ENCODE measurements at places on chromosomes 5 and 9. TPM values are rescaled to one million over a fixed set of nuclear protein-coding genes. Genes with fewer than 3 reads are reported as not detected.

Gene CD72
- 0.72 TPM for total RNA-seq

Gene COL5A1
- 5.7 TPM for total RNA-seq

DNA sequence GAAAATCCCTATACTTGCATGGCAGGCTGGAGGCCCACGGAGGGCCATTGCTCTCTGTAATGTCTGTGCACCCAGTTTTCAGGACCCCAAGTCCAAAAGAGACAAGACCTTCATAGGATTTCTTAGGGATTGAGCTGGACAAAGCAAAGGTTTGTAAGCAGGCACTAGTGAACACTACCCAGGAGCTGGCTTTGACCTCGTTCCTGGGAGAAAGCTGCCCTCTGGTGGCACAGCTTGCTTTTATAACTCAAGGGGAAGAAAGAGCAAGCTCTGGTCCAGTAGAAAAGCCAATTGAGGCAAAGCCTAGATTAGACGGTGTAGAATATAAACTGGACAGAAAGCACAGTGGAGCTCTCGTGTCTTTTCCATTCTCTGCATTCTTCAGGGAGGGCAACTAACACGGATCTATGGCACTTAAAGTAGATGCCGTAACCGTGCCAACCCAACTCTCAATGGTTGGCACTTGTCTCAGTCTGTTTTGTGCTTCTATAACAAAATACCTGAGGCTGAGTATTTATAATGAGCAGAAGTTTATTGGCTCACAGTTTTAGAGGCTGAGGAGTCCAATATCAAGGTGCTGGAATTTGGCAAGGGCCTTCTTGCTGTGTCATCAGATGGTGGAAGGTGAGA lies 7.9 kb downstream of the GABRP start:
- no peaks in the 10 kb centered on the region for H3K4me1 ChIP-seq
- no peak overlapping the region for H3K4me3 ChIP-seq
- H3K36me3 ChIP-seq, result no peaks in the 10 kb centered on the region
- H3K27ac ChIP-seq, result no peak overlapping the region
- DNase-seq, result no peak

DNA sequence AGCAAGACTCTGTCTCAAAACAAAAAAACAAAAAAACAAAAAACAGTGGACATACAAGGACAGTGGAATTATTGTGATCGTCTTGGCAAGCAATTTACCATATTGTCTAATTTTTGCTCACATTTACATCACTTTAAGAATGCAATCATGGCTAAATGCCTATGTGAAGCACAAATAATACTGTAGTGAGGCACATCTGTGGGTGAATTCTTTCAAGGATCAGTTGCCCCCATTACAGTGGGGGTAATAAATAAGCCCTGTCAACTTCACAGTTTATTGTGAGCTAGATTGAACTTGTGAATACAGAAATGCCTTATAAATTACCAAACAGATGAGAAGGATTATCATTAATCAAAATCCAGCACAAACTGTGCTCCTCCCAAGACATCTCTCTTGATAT lies 150.2 kb upstream of the PAPPA start:
- H3K27me3 ChIP-seq, result no peaks in the 10 kb centered on the region
- H3K27ac ChIP-seq, result no peak overlapping the region
- no peaks in the 10 kb centered on the region for H3K36me3 ChIP-seq
- H3K4me1 ChIP-seq, result no peaks in the 10 kb centered on the region
- no peak overlapping the region for H3K4me3 ChIP-seq
- DNase-seq, result no peak

GRCh38 chr5:91219803-91220371 lies 163.2 kb downstream of the ARRDC3 start:
- no peaks in the 10 kb centered on the region for H3K36me3 ChIP-seq
- H3K4me1 ChIP-seq, result peaks cover 4% of the 10 kb centered on the region
- no peak overlapping the region for H3K4me3 ChIP-seq
- no peak for DNase-seq

DNA sequence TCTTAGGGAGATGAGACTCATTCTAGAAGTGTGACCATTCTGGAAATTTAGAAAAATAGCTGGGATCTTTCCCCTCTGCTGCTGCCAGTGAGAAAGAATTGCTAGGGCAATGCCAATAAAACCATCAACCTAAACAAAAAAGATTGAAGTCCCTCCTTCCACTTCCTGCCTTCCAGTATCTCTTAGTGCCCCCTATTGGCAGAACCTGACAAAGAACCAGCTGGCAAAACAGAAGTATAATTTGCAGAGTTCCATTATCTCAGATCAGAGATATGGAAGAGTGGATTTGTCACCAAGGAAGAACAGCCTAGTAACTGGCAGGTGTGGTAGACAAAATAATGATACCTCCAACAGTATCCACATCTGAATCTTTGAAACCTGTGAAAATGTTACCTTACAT lies 13.8 kb upstream of the PLCXD3 start:
- no peaks in the 10 kb centered on the region for H3K27me3 ChIP-seq
- no peak for DNase-seq
- H3K4me3 ChIP-seq, result no peak overlapping the region
- H3K4me1 ChIP-seq, result no peaks in the 10 kb centered on the region
- no peak overlapping the region for H3K27ac ChIP-seq

DNA sequence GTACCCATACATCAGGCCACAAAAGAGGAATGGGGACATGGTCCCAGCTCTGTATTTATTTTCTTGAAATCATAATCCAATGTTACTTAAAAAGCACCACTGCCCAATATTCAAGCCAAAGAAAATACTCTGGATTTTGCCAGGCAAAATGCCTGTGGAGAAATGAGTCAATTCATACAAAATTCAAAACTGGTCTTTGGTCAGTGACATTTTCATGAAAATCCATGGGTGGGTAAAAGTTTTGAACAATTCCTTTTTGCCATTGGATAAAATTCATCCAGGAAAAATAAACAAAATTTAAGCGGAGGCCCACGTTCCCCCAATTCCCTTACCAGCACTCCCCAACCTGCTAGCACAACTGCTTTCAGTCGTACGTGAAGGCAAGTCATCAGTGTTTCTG lies 186.2 kb downstream of the GLIS3 start:
- DNase-seq, result no peak
- H3K27me3 ChIP-seq, result no peaks in the 10 kb centered on the region
- H3K27ac ChIP-seq, result no peak overlapping the region
- no peaks in the 10 kb centered on the region for H3K4me1 ChIP-seq
- no peaks in the 10 kb centered on the region for H3K36me3 ChIP-seq
